Activated CD8-positive, alpha-beta memory T cell treated with anti-CD3 and anti-CD28 coated beads for 1 hour (primary cell): ENCODE measurements at places on chromosomes 7 and 10.

DNA sequence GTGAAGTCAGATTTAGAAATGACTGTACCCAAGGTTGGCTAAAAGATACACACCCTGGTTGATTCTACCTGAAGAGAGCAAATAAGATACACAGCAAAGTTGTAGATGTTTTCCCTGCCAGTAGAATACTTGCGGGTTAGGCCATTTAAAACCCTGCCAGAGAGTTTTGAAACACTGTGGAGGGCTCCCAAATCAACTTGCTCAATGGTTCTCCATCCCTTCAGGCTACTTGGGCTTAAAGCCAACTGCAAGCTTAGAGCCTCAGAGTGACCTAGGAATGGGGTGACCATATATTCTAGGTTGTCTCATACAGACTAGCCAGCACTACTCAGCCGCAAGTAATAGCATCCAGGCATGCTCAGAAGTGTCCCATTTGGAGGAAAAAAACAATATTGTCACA, 10.0 kb downstream of the CAV1 start:
- no peak for DNase-seq

DNA sequence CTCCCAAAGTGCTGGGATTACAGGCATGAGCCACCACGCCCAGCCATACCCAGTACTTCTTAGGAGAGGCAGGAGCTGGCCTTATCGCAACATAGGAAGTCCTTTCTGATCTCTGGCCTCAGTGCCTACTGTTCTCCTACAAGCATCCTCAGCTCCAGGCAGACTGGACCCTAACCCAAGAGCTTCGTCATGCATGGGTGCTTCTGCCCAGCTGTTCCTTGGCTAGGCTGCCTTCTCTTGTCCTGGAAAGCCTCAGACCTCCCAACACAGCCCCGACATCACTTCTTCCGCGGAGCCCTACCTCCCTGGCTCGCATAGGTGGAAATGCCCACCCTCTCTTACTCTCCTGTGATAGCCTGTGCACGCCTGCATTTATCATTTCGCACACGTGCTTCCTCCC, 15.8 kb downstream of the BCL7B start:
- no peak for DNase-seq

- DNase-seq, result no peak
These were observed 126.1 kb upstream of the FRMD4A start for GRCh38 chr10:14456870-14457266.

DNA sequence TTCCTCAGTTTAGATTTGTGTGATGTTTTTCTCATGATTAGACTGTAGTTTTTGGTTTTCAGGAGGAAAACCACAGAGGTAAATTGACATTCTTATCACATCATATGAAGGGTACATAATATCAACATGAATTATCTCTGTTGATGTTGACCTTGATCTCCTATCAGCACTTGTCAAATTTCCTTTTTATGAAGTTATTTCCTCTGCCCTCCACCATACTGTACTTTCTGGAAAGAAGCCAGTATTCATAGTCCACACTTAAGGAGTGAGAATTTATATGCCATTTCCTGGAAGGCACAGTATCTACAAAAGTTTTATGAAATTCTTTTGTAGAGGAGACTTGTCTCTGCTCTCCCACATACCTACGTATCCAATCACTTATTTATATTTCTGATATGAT, 807.2 kb upstream of the MBL2 start:
- no peak for DNase-seq

DNA sequence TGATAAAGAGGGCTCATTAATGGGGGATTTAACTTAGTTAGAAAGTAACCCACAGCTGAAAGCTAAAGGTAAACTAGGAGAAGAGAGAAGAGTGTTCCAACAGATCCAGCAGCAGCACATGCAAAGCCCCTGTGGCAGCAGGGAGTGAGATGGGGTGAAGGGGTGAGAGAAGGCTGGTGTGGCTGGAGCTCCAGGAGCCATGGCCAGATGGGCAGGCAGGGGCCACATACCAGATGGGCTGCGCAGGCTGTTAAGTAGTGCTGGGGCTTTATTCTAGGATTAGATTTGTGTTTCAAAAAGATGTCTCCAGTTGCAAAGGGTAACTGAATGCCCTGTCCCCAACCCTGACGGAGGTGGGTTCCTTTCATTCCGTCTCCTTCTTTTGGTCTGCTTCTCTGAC, 33.2 kb downstream of the HIF1AN start:
- no peak for DNase-seq

- no peak for DNase-seq
These were observed 231.8 kb downstream of the PTEN start for GRCh38 chr10:88095223-88095721.

GRCh38 chr7:74511345-74511744, 57.6 kb downstream of the GTF2IRD1 start:
- DNase-seq, result no peak

DNA sequence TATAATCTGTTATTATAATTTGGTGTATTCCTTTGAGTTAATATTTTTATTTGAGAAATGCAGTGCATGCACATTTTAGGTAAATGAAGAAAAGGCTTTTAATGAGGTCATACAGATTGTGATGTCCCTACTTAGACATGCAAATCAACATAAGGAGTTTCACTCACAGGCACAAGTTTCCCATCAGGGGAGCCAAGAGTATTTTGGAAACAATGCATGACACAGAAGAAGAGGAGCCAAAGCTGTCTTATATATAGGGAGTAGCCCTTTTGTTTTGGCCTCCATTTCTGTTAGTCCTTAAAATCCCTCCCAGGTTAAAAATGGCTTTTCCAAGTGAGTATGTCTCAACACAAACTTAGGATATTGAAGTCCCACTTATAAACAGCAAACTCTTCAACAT, 703.4 kb upstream of the ANKRD30A start:
- DNase-seq, result no peak

GRCh38 chr7:22240904-22241571, 115.9 kb downstream of the RAPGEF5 start:
- DNase-seq, result no peak

DNA sequence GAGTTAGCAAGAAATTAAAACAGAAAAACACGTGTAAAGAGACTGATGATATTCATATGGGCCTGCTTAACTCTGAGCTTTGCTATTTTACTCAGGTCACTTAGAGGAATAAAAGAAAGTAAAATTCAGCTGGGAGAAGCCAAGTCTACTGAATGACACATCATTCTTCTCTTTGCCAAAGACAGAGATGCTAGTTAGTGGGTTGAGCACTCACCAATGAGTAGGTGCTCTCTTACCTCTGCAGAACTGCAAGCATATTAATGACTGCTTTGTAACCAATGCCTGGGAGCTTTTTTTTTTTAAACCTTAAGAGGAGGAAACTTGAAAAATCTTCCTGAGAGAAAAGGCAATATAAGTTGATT, 44.8 kb upstream of the BAMBI start:
- DNase-seq, result no peak

DNA sequence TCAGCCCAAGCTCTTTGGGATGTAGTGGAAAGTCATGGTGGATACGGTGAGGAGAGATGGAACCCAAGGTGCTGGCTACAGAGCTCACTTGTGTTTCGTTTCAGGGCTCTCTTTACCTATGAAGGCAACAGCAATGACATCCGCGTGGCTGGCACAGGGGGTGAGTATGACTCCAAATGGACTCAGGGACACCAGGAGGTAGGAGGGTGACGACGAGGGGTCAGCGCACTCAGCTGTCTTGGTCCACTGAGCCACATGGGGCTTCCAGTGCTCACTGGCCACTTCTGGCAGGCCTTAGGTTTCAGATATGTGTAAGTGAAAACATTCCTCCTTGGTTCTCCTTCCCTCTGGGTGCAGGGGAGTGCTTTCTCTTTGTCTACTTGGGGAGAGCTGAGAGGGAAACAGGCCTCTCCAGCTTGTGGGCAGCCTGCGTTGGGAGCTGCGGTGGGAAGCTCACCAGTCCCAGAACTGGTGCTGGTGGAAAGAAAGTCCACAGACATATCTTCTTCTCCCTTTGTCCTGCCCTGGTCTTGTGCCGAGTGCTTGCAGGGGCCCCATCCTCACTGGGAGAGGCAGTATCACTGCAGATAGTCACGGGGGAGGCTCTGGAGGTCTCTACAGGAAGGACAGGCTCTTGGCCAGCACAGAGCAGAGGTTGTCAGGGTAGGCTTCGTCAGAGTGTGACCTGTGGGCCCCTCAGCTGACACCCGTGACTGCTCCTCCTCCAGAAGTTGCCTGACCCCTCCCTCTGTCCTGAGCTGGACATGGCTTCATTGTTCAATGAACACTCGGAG, 5.8 kb downstream of the DBNL start:
- DNase-seq, result no peak

DNA sequence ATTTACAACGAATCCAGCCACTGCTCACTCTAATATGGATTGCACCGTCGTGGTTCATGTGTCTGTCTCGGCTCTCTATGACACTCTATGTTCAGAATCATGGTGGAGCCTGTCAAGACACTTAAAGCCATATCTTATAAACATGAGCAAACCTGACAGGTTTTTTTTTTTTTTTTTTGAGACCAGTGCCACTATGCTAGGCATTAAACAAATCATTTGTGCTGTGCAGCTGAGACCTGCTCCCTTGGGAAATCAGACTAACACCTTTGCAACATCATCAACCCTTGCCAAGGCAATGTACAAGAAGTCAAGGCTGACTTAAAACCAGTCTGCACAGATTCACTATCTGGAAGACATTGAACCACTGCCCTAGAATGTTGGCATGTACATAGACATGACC, 181.2 kb upstream of the ANK3 start:
- DNase-seq, result no peak

DNA sequence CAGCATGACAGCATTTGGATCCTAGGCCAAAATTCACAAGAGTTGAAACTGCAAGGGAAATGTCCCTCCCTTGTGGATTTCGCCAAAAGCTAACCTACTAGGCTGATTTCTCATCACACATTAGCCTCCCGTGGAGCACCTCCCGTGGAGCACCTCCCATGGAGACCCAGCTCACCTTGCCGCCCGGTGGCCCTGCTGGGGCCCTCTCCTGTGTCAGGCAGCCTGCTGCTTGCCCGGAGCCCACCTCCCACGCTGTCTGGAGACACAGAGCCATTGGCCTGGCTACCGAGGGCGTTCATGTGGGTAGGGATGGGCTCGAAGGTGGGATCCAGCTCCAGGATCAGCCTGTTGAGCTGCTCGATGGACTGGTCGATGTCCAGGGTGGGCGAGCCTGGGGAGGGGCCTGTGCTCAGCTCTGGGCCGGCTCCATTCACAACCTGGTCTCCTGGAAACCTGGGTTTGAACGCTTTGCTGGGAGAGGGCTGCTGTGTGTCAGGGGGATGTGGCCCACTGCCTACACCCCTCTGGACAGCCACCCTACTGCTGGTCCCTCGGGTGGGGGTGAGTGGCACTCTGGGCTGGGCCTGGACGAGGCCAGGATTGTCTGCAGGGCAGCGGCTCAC, 213.6 kb downstream of the TNS3 start:
- no peak for DNase-seq

DNA sequence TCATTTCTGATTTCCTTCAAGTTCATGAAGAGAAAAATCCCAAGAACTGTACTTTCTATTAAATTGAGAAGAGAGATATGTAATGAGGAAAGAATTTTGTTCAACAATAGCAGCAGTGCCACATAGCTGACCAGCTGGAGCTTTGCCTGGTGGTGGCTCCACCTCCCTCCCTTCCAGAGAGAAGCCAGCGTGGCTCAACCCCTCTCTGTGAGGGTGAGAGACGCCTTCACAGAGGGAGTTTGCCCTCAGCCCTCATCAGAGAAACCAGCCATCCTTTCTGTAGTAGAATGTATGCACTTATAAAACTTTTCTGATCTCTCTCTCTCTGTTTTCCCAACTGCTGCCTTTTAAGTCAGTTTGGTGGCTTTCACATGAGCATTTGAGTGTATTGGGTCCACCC, 20.5 kb upstream of the COL1A2 start:
- DNase-seq, result no peak

- DNase-seq, result no peak
These were observed 15.3 kb upstream of the ADAM22 start for GRCh38 chr7:87918740-87919139.

DNA sequence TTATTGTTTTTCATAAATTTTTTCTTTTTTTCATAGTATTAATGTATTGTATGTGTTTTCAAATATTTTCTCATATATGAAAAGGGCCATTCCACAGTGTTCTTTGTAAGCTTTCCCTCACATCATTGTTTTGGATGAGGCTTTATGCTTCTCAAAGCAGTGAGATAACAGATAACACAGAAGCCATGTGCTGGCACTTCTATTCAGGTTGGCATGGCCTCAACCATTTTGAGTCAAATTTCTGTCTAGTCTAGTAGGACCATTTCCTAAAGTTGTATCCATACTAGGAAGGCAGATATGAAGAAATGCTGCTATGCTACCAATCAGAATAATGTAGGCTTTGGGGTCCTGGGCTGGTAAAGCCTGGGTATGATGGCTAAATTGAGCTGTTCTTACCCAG, 135.9 kb upstream of the LAMB4 start:
- DNase-seq, result no peak

- DNase-seq, result no peak
These were observed 313.2 kb upstream of the KCND2 start for GRCh38 chr7:119959811-119960210.

DNA sequence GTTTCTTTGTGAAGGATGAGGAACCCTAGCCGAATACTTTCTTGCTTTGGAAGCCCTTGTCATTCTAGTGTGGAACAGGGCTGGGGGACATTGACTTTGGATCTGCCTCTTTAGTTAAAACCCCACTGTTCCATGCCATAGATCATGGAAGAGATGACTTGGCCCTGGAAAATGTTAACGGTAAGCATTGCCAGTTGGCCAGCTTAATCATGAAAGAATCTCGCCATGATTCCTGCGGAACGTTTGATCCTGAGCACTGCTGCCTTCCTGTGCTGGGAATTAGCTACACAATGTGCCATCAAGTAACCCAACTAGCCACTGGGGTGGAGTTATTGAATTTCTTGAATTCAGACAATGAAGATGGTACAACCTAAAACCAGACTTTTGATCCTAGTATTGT, 177.6 kb upstream of the FZD8 start:
- no peak for DNase-seq

DNA sequence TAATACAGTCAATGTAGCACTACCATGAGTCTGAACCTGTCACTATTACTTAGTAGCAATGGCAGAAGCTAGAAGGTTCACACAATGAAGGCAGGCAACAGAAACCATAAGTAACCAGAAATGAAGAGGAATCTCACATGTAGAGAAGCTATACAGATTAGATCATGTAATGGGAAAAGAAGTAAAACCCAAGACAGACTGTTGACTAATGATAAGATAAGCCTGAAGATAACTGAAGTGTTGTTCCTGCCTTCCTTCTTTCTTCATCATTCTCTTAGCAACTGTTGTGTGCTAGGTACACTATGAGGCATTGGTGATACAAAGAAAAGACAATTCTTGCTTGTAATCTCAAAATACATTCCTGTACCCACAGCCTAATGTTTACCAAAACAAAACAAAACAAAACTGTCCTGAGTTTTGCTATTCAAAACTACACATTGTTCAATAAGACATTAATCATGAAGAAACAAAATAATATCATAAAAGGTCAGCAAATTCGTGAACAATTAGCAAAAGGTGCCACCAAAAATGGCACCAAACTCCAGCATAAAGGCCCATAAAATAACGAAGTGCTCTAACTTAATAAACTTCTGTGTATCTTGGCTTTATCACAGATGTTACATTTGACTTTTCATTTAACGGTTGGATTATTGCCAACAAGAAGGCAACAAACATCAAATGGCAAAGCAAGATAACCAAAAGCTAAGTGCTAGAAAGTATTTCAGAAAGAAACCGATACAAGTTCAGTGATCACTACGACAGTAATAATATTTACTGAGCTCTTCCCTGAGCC, 27.1 kb downstream of the ZNF800 start:
- DNase-seq, result no peak
